GM23248 (cell line): ENCODE measurements at places on chromosomes 13 and 19. TPM values are rescaled to one million over a fixed set of nuclear protein-coding genes. Genes with fewer than 3 reads are reported as not detected.
A peak's percentile ranks its signal among the peaks of the same experiment; 100 is the strongest.

GRCh38 chr19:51342631-51343569, 961 bp upstream of the VSIG10L start:
- no peak for DNase-seq

- no peak for DNase-seq
These were observed 65.7 kb downstream of the MICU2 start for GRCh38 chr13:21538280-21538679.

GRCh38 chr19:54462047-54462654, 1.4 kb downstream of the LENG9 start:
- DNase-seq = peak; percentile 51

- DNase-seq = no peak
These were observed 21.2 kb downstream of the HDGFL2 start for GRCh38 chr19:4493104-4493928.

GRCh38 chr19:5825178-5825577, 14.3 kb downstream of the FUT6 start:
- no peak for DNase-seq

- no peak for DNase-seq
These were observed 130.5 kb downstream of the ATP11A start for GRCh38 chr13:112820318-112820717.

- DNase-seq = no peak
These were observed 930 bp upstream of the PDE4C start for GRCh38 chr19:18226956-18227780.

- DNase-seq = peak; percentile 88
These were observed 3.9 kb upstream of the SSBP4 start for GRCh38 chr19:18415178-18415867.

DNA sequence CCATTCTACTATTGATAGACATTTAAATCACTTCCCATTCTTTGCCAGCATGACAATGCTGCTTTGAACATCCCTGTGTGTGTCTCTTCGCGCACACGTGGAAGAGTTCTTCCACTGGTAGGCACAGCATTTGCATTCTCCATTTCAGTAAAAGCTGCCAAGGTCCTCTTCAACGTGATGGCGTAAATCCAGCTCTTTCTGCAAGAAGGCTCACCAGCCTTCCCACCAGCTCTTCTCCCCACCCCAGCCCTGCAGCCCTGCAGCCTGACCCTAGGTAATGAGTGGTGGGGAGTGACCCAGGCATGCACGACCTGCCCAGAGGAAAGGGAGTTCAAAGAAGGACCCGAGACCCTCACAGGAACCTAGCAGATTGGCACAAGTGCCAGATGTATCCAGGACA, 31.7 kb upstream of the FFAR2 start:
- no peak for DNase-seq

The C19orf38 gene
- 0.22 TPM in 1 of 2 replicates, not detected in the other for total RNA-seq

The PLPP2 gene
- total RNA-seq = 1.4 and 4.3 TPM in 2 replicates

The KLF5 gene
- total RNA-seq = 5.5 and 6.1 TPM in 2 replicates

The SHISA2 gene
- 0.13 and 0.32 TPM in 2 replicates for total RNA-seq

The CERS1 gene
- total RNA-seq = 0.25 and 0.54 TPM in 2 replicates
